ENCODE measurements at places on chromosomes 16 and 17. TPM values are rescaled to one million over a fixed set of nuclear protein-coding genes. Genes with fewer than 3 reads are reported as not detected.

ZSCAN10 gene
- not detected for total RNA-seq

GPR179 gene
- total RNA-seq = under 0.01 TPM

TMC5 gene
- not detected for total RNA-seq

VAT1L gene
- total RNA-seq = 43.1 TPM

KREMEN2 gene
- total RNA-seq = not detected

TMEM88 gene
- total RNA-seq = 4.3 TPM

KRTAP4-9 gene
- not detected for total RNA-seq

TMEM101 gene
- total RNA-seq = 80.5 TPM

C16orf46 gene
- 0.30 TPM for total RNA-seq

PDILT gene
- not detected for total RNA-seq

TNS4 gene
- not detected for total RNA-seq

SP2 gene
- total RNA-seq = 1.4 TPM

PRSS8 gene
- total RNA-seq = not detected

NPIPB2 gene
- total RNA-seq = 3.6 TPM

NPIPB9 gene
- 3.6 TPM for total RNA-seq

XYLT1 gene
- total RNA-seq = 83.9 TPM

KRT32 gene
- not detected for total RNA-seq

TMEM220 gene
- 0.69 TPM for total RNA-seq

IRX3 gene
- 0.32 TPM for total RNA-seq

ABCC12 gene
- total RNA-seq = not detected

EFCAB5 gene
- total RNA-seq = 0.59 TPM

TP53TG3B gene
- not detected for total RNA-seq

SLC22A31 gene
- total RNA-seq = 8.6 TPM

SULT1A3 gene
- 3.1 TPM for total RNA-seq

CIAO3 gene
- 28.8 TPM for total RNA-seq

CIBAR2 gene
- total RNA-seq = not detected

HBQ1 gene
- not detected for total RNA-seq

FBXL20 gene
- total RNA-seq = 14.2 TPM

OR4D1 gene
- not detected for total RNA-seq

RNF227 gene
- 5.1 TPM for total RNA-seq

KRTAP9-8 gene
- not detected for total RNA-seq

HSD17B1 gene
- 0.88 TPM for total RNA-seq

SYT17 gene
- 0.05 TPM for total RNA-seq

TM4SF5 gene
- total RNA-seq = not detected
